A549 treated with dexamethasone at 1 μM for 4 hours (cell line): ENCODE measurements at places on chromosomes 6 and 20. TPM values are rescaled to one million over a fixed set of nuclear protein-coding genes. Genes with fewer than 3 reads are reported as not detected.

Gene COL21A1
- 0.42 to 1.6 TPM (median 0.64 TPM) in 5 replicates for total RNA-seq

Gene CLPSL1
- not detected in 5 replicates for total RNA-seq

Gene GPX5
- not detected in 5 replicates for total RNA-seq

Gene CAPN11
- not detected in 5 replicates for total RNA-seq

Gene HEY2
- 0.04 to 0.05 TPM in 2 of 5 replicates, not detected in the others for total RNA-seq

Gene SLC12A5
- 13.5 to 16.4 TPM (median 13.9 TPM) in 5 replicates for total RNA-seq

Gene KIZ
- total RNA-seq = 4.4 to 5.3 TPM (median 4.5 TPM) in 5 replicates

Gene POPDC3
- total RNA-seq = 21.5 to 24.5 TPM (median 23.6 TPM) in 5 replicates

Gene HSPA1A
- total RNA-seq = 104 to 243 TPM (median 196 TPM) in 5 replicates

Gene PTPN1
- 52.3 to 63.0 TPM (median 59.1 TPM) in 5 replicates for total RNA-seq

Gene TCP11
- not detected in 5 replicates for total RNA-seq

Gene OARD1
- total RNA-seq = 19.2 to 21.7 TPM (median 20.2 TPM) in 5 replicates

Gene BPI
- not detected in 5 replicates for total RNA-seq

Gene ECT2L
- total RNA-seq = not detected in 5 replicates

Gene SLC13A3
- 0.03 to 0.17 TPM (median 0.07 TPM) in 3 of 5 replicates, not detected in the others for total RNA-seq

Gene BTN1A1
- not detected in 5 replicates for total RNA-seq

Gene GSTA2
- total RNA-seq = not detected in 5 replicates

Gene ABHD16B
- not detected in 5 replicates for total RNA-seq

Gene MRAP2
- 1.0 to 1.9 TPM (median 1.5 TPM) in 5 replicates for total RNA-seq

Gene SLC25A27
- 0.10 to 0.66 TPM (median 0.50 TPM) in 5 replicates for total RNA-seq

Gene PHACTR1
- 0.01 to 0.02 TPM in 2 of 5 replicates, not detected in the others for total RNA-seq

Gene SMIM28
- not detected in 5 replicates for total RNA-seq

Gene RPS10
- total RNA-seq = 1,739 to 2,114 TPM (median 1,842 TPM) in 5 replicates

Gene SRSF12
- 1.8 to 2.9 TPM (median 2.2 TPM) in 5 replicates for total RNA-seq

Gene SDHAF4
- total RNA-seq = 2.7 to 5.0 TPM (median 4.1 TPM) in 5 replicates

Gene OR2J3
- total RNA-seq = not detected in 5 replicates

Gene GPR6
- not detected in 5 replicates for total RNA-seq

Gene CAGE1
- 0.04 to 0.05 TPM in 2 of 5 replicates, not detected in the others for total RNA-seq
